ENCODE measurements at places on chromosomes 1 and 21. TPM values are rescaled to one million over a fixed set of nuclear protein-coding genes. Genes with fewer than 3 reads are reported as not detected.

The HES4 gene
- 0.97 TPM for total RNA-seq

The LDLRAD1 gene
- total RNA-seq: not detected

The ELAVL4 gene
- not detected for total RNA-seq

The EPHA10 gene
- not detected for total RNA-seq

The AADACL3 gene
- total RNA-seq: not detected

The MCOLN2 gene
- total RNA-seq: 103 TPM

The OR6K3 gene
- total RNA-seq: not detected
